ENCODE measurements at places on chromosomes 12 and 14.

DNA sequence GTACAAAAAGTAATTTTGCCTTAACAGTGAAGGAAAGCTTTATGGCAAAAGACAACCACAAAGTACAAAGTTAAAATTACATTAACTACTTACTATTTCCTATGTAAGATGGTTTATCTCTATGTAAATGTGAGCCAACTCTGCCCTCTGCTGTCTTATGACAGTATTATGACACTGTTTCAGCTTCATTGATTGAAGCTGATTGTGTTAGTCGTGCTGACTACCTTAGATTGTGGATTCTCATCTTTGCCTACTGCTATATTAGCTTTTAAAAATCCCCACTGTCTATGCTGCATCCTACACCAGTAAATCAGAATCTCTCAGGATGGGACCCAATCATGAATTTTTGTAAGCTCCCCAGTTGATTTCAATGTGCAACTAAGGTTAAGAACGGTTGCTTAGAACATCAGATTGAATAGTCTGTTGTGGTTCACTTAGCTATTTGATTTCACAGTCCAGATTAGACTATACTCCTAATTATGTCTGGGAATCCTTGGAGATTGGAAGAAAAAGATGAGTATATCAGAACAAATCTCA is 12.2 kb upstream of the SPTB start:
- DNase-seq: peak; percentile 63

GRCh38 chr14:101980700-101981099 is 16.3 kb downstream of the DYNC1H1 start:
- peak; percentile 93 for DNase-seq

DNA sequence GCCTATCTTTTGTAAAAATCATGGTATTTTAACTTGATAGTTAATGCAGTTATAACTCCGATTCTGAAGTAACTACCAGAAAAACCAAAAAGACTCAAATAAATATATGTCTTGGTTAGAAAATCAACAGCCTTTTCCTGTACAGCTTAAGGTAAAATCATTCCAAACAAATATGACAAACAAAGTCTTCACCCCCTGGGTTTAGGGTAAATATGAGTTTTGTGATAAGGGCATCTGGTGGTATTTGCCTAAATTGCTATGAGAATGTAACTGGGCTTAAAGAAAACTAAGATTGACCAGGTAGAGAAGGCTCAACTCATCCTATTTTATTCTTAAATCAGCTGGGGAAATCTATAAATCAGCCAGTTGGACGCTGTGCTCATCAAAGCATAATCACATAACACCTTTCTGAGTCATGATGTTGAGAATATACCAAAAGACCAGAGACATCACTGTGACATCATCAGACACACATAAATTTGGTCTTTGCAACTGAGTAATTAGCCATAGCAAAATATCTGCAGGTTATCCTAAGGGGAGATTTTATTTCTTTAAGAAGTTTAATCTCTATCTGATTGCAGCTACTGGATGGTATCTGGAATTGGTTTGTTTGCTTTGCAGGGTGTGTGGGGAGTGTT is 133.9 kb downstream of the STXBP6 start:
- no peak for DNase-seq

- no peak for DNase-seq
Observed at GRCh38 chr12:107541001-107541705, 144.4 kb upstream of the PWP1 start.

DNA sequence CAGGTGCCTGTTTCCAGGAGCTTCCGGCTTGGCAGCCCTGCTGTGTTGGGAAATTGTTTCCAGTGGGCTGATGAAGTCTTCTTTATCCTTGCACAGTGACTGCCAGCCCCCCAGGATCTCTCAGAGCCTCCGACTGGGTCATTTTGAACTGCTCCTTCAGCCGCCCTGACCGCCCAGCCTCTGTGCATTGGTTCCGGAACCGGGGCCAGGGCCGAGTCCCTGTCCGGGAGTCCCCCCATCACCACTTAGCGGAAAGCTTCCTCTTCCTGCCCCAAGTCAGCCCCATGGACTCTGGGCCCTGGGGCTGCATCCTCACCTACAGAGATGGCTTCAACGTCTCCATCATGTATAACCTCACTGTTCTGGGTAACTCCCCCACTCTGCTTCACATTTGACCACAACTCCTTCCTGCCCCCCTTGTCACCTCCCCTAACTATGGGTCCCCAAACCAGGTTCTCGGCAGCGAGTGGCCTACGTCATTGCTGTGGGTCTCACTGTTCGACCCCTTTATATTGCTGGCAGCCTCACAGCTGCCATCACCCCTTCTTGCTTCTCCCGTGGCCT is 2.3 kb downstream of the LAG3 start:
- DNase-seq: no peak

DNA sequence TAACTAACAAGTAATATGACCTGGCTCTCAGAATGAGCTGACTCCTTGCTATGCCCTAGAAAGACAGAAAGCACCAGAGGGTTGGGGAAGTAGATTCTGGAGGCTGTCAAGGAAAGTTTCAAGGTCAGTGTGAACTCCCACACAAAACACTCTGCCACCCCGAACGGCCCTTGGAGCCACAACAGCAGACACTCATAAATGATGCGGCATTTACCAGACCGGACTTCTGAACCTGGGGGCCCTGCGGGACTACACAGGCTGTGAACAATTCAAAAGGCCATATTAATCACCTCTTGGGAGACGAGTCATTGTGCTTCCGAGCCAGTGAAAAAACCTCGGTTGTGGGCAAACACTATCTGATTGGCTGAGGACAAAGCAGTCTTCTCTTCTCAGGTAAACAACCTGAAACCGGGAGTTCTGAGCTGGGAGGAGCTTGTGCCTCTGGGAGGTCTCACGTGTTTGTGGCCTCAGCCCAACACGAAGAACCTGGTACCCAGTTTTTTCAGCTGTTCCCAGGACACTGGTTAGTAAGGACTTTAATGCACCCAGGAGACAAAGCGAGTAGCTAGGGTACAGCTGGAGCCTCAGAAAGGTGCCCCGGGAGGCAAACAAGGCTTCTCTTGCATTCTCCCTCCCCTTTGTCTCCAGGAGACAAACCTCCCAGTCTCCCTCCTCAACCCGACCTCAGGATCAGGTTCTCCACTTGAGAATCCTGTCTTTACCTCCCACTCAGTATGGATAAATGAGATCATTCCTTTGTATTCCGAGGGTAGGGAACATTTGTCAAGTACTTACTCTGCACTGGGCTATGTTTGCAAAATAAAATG is 35.3 kb downstream of the VWF start:
- DNase-seq: peak; percentile 37

DNA sequence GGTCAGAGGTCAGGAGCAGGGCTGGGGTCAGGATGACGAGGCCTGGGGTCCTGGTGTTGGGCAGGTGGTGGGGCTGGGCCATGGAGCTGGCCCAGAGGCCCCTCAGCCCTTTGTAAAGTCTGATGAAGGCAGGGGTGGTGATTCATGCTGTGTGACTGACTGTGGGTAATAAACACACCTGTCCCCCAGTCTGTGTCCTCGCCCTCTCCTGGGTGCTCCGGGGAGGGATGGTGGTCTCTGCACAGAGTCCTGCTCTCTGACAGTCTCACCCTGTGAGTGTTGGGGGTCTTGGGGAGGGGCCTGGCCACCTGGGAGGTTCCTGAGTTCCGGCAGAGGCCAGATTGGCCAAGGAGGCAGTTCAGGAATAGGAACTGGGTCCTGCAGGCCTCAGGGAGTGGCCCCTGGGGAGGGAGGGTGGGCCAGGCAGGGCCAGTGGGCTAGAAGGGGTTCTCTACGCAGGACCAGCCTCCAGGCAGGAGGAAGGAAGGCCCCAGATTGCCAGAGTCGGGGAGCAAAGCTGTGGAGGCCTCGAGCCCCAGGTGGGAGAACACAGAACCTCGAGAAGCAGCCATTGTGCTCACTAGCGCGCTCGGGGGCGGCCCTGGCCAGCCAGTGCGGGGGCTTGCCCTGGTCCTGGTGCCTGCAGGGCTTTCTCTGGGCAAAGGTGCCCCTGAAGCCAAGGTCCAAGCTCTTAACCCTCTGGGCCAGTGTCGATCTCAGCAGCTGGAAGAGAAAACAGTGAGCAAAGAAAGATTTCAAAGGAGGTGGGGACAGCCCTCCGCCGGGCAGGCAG is 14.4 kb downstream of the ACADS start:
- no peak for DNase-seq

DNA sequence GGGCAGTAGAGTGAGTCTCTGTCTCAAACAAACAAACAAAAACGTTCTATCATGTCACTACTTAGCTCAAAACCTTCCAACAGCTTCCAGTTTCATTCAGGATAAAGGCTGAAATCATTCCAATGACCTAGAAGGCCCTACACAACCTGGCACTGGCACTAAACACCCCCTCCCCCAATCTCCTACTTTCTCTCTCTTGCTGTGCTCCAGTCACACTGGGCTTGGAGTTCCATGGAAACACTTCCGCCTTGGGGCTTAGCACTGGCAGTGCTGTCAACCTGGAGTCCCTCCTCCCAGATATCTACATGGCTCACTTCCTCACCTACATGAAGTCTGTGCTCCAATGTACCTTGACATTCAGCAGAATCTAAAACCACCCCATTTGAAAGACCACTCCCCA is 65.0 kb upstream of the SINHCAF start:
- peak; percentile 83 for DNase-seq

- no peak for DNase-seq
Observed at GRCh38 chr12:50101663-50102062, 2.1 kb upstream of the GPD1 start.

DNA sequence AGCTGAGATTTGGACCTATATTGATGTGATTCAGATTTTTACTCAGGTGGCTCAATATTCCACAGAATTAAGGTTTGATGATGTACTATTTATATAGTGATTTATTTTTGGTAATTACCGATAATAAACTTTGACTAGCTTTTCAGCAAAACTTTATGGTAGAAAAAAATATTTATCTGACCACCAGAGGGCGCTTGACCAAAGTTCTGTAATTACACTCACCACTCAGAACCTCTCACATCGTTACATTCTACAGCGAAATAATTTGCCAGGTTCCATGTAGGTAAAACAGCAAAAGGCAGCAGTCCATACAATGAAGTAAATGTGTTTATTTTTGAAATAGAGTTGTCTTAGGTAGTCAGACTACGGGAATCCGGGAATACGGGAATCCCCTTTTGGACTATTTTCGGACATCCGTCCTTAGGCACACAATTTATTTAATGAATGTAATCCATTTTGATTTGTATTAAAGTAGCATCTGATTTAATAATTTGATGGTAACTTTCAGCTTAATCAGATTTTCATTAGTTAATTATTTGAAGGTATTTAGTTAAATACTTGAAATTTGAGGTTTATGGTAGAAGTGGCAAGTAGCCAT is 143.0 kb upstream of the DDHD1 start:
- DNase-seq: no peak

DNA sequence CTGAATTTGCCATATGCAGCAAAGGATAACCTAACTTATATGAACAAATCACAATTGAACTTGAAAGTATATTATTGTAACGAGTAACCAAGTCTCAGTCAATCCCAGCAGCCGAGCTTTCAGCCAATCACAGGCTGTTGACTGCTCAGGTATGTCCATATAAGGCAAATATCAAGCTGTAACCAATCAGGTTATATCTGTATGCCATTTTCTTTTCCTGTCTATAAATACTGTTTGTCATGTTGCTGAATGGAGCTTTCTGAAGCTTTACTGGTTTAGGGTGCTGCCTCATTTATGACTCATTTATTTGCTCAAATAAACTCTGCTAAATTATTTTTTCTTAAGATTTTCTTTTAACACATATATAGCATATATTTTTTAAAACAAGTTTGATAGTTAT is 1059.5 kb downstream of the GALC start:
- no peak for DNase-seq

- no peak for DNase-seq
Observed at GRCh38 chr14:84674636-84675035, 855.3 kb upstream of the FLRT2 start.

GRCh38 chr14:89589400-89590118 is 172.5 kb upstream of the FOXN3 start:
- DNase-seq: no peak

DNA sequence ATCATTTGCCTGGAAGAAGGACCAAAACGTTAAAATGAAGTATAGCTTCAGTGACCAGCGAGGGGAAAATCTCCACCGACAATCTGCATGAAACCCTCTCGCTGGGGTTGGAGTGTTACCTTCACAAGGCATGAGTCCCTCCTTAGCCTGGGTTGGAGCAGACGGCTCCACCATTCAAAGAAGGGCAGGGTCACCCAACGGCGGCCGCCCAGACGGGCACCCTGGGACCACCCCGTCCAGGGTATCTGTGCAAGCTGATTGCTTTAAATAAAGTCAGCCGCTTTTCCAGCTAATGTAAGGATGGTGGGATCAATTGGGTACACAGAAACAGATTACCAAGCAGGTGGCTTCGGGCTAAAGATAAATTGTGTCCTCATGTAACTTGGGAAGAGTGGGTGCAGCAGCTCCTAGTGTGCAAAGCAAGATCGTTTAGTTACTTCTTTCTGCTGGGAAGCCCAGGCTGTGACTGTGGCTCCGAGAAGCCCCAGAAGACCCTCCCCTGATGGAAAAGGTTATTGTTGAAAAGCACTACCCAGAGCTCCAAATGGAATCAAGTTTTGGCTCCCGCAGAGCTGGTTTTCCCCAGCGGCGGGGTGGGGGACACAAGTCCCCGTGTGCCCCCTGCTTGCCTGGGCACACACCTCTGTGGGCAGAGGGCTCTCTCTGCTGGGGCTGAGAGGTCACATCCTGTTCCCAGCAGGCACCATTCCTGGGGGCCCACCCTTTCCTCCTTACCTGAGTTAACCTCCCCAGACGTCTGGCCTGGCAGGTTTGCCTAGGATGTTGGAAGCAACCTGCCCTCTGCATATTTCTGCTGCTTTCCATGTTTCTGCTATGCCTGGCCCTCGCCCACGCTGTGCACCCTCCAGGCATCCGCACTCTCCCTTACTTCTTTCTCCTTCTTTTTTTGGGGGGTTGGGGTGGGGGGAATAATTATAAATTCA is 318.6 kb upstream of the DIO3 start:
- DNase-seq: no peak

GRCh38 chr12:31586728-31587127 is 4.2 kb downstream of the DENND5B start:
- DNase-seq: no peak

DNA sequence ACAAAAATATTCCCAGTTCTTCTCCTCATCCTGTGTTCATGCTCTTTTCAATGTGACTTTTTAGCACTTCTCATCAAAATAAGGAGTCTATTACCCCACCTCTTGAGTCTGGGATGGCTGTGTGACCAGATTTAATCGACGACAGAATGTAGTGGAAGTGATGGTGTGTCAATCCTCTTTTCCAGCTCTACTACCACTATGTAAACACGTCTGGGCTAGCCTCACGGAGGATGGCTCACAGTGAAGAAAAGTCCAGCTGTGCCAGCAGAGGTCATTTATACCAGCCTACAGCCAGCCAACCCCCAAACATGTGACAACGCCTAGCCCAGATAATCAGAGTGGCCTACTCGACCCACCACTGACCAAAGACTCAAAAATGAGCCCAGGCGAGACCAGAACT is 37.3 kb upstream of the FGF6 start:
- no peak for DNase-seq

GRCh38 chr14:32166029-32166428 is 35.8 kb upstream of the RNU6-7 start:
- no peak for DNase-seq
